Heart right ventricle (tissue), 16 donors: ENCODE measurements at places on chromosomes 5 and 9.
A peak's percentile ranks its signal among the peaks of the same experiment; 100 is the strongest.

- no peak for DNase-seq
These were observed 36.5 kb downstream of the ARHGEF37 start for GRCh38 chr5:149617760-149618306.

GRCh38 chr5:35920890-35921289, 17.5 kb downstream of the CAPSL start:
- DNase-seq: no peak

DNA sequence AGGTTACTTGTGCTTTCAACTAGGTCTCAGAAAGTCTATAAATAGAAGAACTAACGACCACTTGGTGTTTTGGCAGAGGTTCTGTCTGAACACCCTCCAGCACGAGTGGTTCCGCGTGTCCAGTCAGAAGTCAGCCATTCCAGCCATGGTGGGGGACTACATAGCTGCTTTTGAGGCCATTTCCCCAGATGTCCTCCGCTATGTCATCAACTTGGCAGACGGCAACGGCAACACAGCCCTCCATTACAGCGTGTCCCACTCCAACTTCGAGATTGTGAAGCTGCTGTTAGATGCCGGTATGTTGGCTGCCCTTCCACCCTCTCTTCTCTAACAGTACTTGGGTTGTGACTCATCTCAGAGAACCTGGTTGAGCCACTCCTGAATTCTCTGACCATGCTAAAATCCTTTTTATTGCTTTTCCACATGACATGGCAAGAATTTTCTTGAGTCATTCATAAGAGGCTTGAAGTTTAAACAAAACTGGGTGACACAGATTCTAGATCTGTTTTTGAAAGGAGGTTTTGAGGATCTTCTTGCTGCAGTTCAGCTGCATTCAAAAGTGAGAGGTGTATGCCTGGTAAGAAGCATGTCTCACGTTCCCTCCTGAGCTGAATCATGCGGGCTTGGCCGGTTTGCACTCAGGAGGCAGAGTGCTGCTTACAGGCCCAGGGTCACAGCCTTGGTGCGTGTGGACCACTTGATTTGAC, 103.1 kb upstream of the DMRT1 start:
- DNase-seq: peak; percentile 76

- DNase-seq: no peak
These were observed 16.5 kb downstream of the SPACA9 start for GRCh38 chr9:132894862-132895835.

DNA sequence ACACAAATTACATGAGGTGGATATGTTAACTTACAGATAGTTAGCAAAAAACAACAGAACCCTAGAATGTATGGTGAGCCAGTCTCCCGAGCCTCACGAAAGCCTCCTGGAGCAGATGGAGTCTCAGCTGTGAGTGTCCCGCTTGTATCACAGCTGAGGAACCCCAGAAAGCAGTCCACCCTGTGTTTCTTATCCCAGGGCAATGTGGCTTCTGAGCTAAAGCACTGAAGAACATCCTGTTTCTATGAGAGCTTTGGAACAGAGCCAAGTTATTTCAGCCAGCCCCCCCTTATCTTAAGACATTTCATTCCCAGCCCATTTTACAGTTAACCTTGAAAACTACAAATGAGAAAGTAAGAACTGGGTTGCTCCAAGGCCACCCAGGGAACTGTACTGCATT, 1220.9 kb upstream of the CDH6 start:
- no peak for DNase-seq
